Left forelimb (tissue), 1 donor: ENCODE measurements at places on chromosomes 16 and 17.

DNA sequence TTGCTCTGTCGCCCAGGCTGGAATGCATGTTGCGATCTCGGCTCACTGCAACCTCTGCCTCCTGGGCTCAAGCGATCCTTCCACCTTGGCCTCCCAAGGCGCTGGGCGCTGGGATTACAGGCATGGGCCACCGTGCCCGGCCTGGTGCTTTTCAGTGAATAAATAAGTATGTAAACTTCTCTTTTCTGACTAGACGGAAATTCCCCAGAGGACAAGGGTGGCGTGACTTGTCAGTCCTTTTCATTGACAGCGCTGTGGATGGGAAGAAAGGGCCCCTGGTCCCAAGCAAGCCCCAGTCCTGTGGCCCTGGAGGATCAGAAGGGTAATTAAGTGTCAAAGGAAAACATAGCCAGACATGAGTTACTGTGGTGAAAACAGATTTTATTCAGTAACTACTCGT is 9.6 kb upstream of the SPN start:
- no peak for DNase-seq

- DNase-seq: no peak
Measured at GRCh38 chr17:40309949-40310510, 1.1 kb downstream of the RARA start.

DNA sequence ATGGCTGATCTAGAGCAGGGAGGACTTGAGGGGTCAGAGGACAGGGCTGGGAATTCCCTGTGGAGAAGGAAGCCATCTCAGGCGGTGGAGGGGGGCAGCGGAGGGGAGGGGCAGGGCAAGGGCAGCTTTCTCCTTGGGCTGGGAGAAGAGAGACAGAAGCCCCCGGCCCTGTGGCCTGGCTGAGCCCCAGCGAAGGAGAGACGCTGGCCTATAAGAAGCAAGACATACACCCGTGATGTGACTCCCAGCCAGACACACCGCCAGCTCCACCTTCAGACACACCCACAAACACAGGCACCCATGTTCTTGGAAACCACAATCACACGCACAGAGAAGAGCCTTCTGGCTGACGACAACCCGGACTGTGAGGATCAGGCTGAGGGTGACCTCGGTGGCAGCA is 10.0 kb downstream of the TRPV3 start:
- DNase-seq: no peak

- DNase-seq: no peak
Measured at GRCh38 chr17:63178530-63178929, 212.5 kb downstream of the TANC2 start.
